Karpas-422 (cell line): ENCODE measurements at places on chromosomes 16 and 17.
A peak's percentile ranks its signal among the peaks of the same experiment; 100 is the strongest.

GRCh38 chr17:46995841-46996571, 17.0 kb upstream of the RPRML start:
- no peak for DNase-seq

DNA sequence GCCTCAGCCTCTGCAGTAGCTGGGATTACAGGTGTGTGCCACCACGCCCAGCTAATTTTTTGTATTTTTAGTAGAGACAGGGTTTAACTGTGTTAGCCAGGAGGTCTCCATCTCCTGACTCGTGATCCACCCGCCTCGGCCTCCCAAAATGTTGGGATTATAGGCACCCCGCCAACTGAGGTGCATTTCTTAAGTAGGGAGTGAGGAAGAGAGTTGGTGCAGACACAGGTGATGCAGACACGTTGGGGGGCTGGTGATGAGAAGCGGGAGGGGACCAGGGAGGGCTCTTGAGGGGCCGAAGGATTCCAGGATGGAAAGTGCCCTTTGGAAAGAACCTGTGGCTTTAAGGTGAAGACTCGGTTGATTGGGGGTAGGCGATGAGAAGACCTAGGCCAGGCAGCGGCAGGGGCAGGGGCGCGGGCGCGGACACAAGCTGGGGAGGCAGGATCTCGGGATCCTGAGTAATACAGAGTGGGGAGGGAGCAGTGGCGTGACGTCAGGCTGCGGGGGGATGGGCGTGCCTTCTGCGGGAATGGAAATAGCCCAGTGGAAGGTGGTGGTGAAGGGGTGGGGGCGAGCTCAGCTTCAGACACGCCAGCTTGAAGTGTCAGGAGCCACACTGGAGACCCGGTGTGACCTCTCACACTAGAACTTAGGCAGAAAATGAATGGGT, 2.5 kb upstream of the ATP6V0C start:
- no peak for DNase-seq

GRCh38 chr17:30599428-30600059, 122.3 kb downstream of the GOSR1 start:
- DNase-seq = peak; percentile 70

GRCh38 chr16:85882181-85882810, 16.7 kb upstream of the IRF8 start:
- DNase-seq = no peak

GRCh38 chr17:57615836-57616757, 129.0 kb downstream of the CCDC182 start:
- DNase-seq = peak; percentile 66

GRCh38 chr17:48520631-48521079, 10.2 kb downstream of the HOXB1 start:
- DNase-seq = no peak

DNA sequence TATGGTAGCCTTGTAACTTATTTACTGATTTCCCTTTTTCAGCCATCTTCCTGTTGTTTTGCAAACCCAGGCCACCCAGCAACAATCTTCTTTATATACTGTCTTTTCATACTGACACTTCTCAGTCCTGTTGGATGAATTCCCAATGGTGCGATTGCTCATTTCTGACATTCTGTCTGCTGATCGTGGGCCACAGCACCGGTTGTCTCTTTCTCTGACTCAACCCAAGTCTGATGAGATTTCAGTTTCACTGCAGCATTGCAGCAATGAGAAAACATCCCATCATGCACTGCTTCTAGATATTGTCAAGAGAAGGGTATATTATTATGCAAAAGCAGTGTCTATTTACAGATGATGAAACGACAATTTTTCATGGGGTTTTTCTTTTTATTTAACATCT, 349.2 kb upstream of the HSBP1 start:
- no peak for DNase-seq

- DNase-seq = no peak
Measured at GRCh38 chr17:80568246-80568645, 23.6 kb downstream of the RPTOR start.

GRCh38 chr16:65752522-65752844, 614.0 kb upstream of the CDH5 start:
- DNase-seq = no peak

- no peak for DNase-seq
Measured at GRCh38 chr16:27174007-27174406, 29.3 kb upstream of the KDM8 start.
